Activated CD4-positive, alpha-beta T cell treated with anti-CD3 and anti-CD28 coated beads, Interleukin-2, amount 50 U/mL, for 48 hours (primary cell): ENCODE measurements at places on chromosomes 1 and 21.

GRCh38 chr1:149846593-149847466, 52.5 kb upstream of the BOLA1 start:
- DNase-seq: no peak

DNA sequence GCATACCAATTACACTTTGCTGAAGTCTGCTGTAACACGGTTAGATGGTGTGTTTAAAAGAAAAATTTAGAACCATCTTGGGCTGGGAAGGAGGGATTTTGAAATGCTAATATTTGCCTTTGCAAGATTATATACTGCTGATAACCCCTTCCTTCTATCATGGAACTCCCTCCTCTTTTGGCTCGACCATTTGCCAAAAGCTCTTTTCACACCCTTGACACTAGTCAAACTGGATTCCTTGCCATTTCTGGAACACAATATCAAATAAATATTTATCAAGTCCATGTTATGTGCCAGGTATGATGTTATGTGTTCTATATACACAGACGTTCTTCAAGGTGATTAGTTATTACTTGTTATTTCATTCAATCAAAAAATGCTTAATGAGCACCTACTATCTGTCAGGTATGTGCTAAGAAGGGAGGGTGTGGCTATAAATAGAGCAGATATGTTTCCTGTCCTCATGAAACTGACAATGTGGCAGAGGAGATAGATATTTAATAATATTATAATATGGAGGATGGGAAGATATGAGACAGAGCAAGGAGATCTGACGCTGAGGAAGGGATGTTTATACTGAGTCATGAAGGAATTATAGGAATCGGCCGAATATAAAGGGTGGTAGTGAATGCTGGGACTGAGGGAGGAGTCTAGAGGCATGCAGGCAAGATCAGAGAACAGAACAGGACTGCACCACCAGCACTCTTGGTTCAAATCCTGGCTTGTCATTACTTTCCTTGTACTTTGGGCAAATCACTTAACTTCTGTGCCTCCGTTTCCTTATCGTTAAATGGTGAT, 16.1 kb upstream of the XPR1 start:
- no peak for DNase-seq

GRCh38 chr1:159334797-159335196, 32.7 kb downstream of the FCER1A start:
- no peak for DNase-seq

GRCh38 chr1:24442764-24443163, 27.2 kb downstream of the NIPAL3 start:
- DNase-seq: no peak

- no peak for DNase-seq
Observed at GRCh38 chr21:36249576-36250422, 70.2 kb upstream of the MORC3 start.

DNA sequence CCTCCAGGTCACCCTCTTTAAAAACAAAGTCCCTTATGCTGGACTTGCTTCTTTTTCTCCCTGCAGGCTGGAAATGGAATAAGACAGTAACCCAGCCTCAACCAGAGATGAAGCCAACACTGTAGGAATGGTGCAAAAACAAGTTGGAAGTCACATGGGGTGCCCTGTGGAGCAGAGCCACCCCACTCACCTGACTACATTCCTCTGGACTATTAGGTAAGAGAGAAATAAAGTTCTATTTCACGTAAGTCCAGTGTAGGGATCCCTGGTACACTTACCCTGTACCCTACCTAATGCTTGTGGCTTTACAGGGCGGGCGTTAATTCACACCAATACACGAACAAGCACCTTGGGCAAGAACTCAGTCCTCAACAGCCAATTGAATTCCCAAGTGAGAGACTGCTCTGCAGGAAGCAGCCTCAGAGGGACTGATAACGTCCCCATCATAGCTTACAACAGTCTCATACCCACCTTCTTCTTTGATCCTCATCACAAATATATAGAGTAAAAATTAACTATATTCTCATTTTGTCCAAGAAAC, 112.5 kb upstream of the FGGY start:
- DNase-seq: no peak

GRCh38 chr1:210237479-210237878, 4.9 kb downstream of the SERTAD4 start:
- no peak for DNase-seq

DNA sequence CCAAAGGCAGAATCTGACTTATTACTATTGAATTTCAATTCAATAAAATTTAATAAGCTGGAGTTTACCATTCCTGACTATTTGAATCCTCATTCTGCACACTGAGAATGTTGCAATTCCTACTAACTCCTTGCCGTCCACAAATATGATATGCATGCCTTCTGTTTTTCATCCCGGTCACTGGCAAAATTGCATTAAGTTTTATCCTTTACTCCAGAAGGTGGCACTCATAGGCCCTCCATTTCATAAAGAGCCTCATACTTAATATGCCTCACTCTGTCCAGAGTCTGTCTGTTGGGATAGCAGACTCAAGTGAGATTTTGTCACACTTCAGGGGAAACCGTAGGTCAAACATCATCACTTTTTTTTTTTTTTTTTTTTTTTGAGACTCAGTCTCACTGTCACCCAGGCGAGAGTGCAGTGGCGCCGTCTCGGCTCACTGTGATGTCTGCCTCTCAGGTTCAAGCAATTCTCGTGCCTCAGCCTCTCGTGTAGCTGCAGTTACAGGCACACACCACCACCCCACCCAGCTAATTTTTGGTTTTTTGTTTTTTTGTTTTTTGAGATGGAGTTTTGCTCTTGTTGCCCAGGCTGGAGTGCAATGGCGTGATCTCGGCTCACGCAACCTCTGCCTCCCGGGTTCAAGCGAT, 27.3 kb downstream of the F11R start:
- no peak for DNase-seq

DNA sequence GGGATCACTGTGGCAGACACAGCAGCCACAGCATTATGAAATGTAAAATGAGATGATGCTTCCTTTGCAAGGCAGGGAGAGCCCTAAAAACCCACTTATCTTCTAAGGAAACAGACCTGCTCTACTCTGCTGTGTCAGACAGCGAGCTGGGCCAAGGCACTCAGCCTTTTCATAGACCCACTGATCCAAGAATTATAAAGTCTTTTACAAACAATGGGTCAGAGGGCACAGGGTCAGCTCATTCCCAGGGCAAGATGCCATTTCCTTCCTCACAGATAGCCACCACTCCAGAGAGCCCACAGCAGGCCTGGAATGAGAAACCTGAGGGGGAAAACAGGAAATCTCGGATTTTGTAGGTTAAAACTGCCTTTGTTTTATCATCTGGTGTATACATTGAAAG, 42.9 kb downstream of the CASQ2 start:
- no peak for DNase-seq

DNA sequence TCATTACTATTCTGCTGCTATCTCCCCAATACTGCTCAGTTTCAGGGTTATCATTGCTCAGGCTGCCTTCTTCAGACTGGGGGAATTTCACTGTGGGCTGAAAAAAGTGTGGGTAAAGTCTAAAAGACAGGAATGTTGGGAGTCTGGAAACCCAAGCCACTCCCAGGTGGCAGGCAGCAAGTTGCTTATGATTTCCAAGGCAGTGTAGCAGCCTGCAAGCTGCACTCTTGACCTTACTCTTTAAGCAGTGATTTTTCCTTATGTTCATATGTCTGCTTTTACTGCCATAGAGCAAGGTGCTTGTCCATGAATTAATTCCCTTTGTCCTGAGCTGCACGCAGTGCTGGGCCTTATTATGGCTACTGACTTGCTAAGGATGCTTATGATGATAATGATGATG, 53.1 kb downstream of the PHC2 start:
- DNase-seq: no peak

DNA sequence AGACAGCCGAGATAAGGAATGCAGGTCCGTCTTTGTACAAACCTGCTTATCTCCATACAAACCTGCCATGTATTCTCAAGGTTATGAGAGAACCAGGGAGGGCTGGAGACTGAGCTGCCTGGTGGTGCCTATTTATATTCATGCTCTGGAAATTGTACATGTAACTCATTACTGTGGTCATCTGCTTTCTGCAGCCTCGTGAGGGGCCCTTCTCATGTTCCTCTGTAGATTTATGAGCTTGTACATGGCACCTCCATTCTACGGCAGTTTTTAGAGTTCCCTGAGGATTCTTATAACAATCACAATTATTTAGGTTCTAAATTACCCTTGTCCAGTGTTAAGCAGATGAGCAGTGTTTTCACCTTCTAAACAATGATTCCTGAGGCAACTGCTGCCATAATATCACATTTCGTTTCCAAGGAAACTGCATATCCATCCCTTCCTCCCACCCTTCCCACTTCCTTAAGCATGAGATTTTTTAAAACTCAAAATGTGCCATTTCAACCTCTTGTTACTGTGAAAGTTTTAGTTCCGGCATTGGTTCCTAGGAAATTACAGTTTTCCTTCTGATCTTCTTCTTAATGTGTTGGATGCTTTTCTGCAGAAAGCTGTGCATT, 112.1 kb downstream of the ST6GALNAC3 start:
- DNase-seq: no peak

DNA sequence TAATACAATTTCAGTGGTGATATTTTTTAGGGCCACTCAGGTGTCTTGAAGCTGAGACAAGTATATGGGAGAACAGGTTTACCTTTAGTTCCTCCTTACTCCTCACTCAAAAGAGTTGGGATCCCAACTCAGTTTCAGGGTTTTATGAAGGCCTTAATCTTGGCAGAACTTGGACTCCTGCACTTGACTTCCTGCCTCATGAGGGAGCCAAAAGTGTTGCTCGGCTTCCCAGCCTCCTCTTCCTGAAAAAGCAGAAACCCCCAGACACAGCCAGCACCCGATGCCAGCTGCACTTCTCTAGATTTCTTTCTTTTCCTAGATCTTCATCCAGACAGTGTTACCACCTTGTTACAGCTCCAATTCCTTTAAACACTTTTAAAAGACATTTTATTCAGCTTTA, 70.8 kb upstream of the TMPRSS2 start:
- no peak for DNase-seq

- peak; percentile 57 for DNase-seq
Observed at GRCh38 chr1:71047635-71048607, at the start of gene PTGER3. PTGER3 (minus strand) TSS chr1:71047816; CDS start chr1:71047577, 239 bp downstream.

- no peak for DNase-seq
Observed at GRCh38 chr1:54291276-54292001, 91.5 kb downstream of the MRPL37 start.

DNA sequence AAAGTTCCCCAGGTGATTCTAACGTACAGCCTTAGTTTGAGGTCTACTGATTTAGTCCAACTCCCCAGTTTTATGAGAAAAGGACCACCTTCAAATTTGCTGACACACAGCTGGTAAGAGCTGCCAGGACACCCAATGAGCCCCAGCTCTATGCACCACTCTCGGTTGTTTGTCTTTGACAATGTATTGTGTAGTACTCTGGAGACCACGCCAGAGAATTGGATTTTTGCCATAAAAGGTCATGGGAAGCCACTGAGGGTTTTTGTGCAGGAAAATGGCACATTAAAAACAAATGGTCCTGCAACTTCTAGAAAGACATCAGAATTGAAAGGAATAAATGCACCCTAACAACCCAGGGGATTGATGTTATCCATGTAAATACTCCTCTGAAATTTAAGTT, 7.1 kb upstream of the IER5 start:
- DNase-seq: no peak

GRCh38 chr1:9500756-9501754, 38.2 kb upstream of the SLC25A33 start:
- DNase-seq: no peak

- no peak for DNase-seq
Observed at GRCh38 chr1:18282851-18283600, 175.4 kb downstream of the IGSF21 start.

GRCh38 chr1:27599605-27600497, 4.1 kb downstream of the AHDC1 start:
- DNase-seq: no peak

GRCh38 chr1:81192647-81193642, 607.8 kb upstream of the ADGRL2 start:
- no peak for DNase-seq

DNA sequence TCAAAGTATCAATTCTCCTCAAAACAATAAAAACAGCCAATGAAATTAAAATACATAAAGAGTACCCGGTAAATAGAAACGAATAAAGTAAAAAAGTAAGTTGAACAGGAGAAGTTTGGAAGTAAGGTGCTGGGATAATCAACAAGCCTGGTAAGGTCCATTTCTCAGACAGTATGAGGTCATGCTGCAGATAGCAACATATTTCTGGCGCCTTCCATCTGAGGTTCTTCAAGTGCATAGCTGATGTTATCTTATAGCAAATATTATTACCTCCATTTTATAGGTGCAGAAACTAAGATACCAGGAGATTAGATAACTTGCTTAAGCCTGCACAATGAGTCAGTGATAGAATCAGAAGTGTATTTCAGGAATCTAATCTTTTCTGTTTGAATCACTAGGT, 23.7 kb upstream of the CEP350 start:
- no peak for DNase-seq

GRCh38 chr1:165325460-165326203, 30.9 kb downstream of the LMX1A start:
- DNase-seq: no peak

- DNase-seq: no peak
Observed at GRCh38 chr1:17736625-17737024, 18.5 kb upstream of the ACTL8 start.

GRCh38 chr1:170407138-170407537, 124.8 kb upstream of the GORAB start:
- no peak for DNase-seq

DNA sequence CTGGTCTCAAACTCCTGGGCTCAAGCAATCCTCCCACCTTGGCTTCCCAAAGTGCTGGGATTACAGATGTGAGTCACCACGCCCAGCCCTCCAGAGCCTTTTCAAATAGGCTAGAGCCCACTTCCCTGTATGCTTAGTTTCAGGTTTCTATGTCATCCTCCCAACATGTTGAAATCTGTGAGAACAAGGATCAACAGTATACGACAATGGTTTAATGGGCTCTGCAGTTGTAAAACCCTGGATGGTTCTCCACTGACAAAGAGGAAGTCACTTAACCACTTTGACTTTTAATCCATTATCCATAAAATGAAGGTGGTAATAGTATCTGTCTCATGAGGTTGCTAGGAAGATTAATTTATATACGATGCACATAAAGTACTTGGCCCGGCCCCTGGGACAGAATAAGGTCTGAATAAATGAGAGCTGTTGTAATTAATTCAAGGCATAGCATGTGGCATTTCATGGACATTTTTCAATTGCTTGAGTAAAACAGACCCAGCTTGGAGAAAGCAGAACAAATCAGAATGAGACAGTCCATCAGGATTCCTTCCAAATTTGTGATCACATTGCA, 113.9 kb upstream of the ZNF648 start:
- no peak for DNase-seq

- no peak for DNase-seq
Observed at GRCh38 chr1:78619032-78619431, 1.2 kb upstream of the IFI44L start.

GRCh38 chr1:198986036-198986435, 347.2 kb downstream of the PTPRC start:
- DNase-seq: no peak

- DNase-seq: peak; percentile 58
Observed at GRCh38 chr1:91884459-91885212, 1.3 kb downstream of the TGFBR3 start.

DNA sequence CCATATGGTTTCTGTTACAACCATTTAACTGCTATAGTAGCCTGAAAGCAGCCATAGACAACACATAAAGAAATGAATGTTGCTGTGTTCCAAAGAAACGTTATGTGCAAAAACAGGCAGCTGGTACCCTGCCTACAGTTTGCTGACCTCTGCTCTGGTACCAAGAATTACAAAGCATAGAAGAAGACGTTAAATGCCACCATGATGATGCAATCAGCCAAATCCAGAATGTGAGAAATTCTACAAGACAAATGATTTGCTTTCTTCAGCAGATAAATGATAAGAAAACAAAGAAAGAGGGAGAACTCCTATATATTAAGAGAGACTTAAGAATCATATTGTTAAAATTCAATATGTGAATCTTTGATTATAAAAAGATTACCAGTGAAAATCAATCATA, 97.8 kb upstream of the PDE4B start:
- no peak for DNase-seq
